ENCODE measurements at places on chromosomes 3 and 15. TPM values are rescaled to one million over a fixed set of nuclear protein-coding genes. Genes with fewer than 3 reads are reported as not detected.

DNA sequence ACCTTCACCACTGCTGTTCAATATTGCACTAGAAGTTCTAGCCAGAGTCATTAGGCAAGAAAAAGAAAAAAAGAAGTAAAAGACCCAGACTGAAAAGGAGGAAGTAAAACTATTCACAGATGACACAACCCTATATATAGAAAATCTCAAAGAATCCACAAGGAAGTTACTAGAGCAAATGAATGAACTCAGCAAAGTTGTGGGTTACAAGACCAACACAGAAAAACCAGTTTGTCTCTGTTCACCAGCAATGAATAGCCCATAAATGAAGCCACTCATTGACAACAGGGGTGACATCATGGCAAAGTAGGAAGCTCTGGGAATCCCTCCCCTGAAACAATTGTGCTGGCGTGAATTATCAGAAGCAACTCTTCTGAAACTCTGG lies 4.6 kb downstream of the CFAP100 start:
- DNase-seq = no peak

DNA sequence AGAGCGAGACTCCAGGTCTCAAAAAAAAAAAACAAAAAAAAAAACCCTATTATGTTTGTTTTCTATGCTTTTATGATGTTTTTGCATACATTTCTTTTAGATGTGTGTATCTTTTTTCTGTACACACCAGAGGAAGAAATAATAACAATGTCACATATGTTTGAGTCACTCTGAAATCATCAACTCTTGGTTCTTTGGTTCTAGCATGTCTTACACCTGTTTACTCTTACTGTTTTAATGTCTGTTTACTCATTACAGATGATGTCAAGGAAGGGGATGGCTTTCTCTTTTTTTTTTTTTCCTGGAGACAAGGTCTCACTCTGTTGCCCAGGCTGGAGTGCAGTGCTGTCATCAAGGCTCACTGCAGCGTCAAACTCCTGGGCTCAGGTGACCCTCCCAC lies 24.1 kb downstream of the RHOA start:
- no peak for DNase-seq

GRCh38 chr3:170867143-170867937 lies 2.7 kb downstream of the RPL22L1 start:
- no peak for DNase-seq

Gene GPR87
- not detected for total RNA-seq
